Right lobe of liver (tissue), 6 donors: ENCODE measurements at places on chromosomes 3 and 15. TPM values are rescaled to one million over a fixed set of nuclear protein-coding genes. Genes with fewer than 3 reads are reported as not detected.

- DNase-seq, result no peak
These were observed 103.7 kb downstream of the FRMD4B start for GRCh38 chr3:69282181-69282580.

ACOX2 gene
- total RNA-seq, result 269 TPM

DNA sequence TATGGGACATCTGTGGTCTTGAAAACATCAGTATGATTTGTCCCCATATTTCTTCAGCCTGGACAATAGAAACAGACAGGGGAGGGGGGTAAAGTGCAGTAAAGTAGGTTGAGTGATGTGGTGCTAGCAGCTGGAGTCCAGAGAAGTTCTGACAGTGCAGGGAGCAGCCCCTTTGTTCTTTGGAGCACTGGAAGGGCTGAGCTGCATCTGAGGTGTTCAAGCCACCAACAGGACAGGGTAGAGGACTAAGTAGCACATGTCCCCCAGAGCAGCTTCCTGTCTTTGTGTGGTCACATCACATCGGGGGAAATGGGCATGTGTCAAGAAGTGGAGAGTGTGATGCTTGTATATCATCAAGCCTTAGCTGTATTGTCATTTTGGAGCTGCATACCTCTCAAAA lies 12.1 kb downstream of the MRPS22 start:
- no peak for DNase-seq

GRCh38 chr3:170321321-170322034 lies 36.0 kb upstream of the SKIL start:
- DNase-seq, result no peak

CPNE9 gene
- total RNA-seq, result not detected

DNA sequence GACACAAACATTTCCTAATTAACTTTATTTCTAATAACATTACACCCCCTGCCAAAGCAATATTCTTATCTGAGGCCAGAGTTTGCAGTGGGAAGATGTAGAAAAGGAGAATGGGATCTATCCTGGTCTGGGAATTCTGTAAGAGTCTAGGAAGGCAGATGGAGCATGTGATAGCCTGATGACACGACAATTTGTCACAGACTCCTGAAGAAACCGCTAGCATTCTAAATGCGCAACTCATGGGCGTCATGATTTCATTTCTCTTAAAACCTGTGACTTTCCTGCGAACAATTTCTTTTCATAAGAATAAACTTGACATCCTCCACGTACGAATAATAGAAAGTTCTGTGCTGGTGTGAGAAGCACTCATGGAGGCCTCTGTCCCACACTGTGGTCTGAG lies 72.9 kb upstream of the ATP10A start:
- no peak for DNase-seq

RARRES1 gene
- 5.1 TPM for total RNA-seq

- peak; percentile 82 for DNase-seq
These were observed 51.4 kb downstream of the FLNB start for GRCh38 chr3:58059349-58060321.

CHDH gene
- total RNA-seq, result 28.6 TPM

DNA sequence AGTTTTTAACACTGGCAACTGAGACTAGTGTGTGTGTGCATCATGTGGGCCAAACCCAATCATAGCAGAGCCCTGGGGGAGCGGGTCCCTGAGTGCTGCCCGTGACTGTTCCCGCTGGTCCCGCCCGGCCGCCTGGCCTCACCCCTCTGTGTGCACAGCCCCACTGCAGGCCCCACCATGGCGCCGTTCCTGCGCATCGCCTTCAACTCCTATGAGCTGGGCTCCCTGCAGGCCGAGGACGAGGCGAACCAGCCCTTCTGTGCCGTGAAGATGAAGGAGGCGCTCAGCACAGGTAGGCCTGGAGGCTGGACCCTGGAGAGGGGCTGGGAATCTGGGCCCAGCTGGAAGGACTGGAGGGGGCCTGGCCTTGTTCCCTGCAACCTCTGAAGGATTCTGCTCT lies 17.2 kb downstream of the PRKCD start:
- no peak for DNase-seq

- no peak for DNase-seq
These were observed 330.5 kb upstream of the CTDSPL start for GRCh38 chr3:37531066-37531720.

RTP1 gene
- total RNA-seq, result not detected

DNA sequence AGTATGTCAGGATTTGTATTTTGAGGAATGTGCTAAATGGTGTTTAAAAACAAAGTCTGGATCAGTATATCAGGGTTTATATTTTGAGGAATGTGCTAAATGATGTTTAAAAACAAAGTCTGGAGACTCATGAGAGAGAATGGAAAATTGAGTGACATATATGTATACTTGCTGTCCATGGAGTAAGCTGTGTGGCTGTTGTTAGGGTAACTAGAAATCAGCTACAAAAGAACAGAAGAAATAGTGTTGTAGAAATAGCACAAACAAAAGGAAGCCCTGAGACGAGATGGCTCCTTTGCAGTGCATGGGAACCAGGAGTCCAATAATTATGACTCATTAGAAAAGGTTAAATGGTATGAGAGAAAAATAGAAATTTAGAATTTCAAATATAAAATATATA lies 282.7 kb upstream of the MANF start:
- DNase-seq, result no peak

DNA sequence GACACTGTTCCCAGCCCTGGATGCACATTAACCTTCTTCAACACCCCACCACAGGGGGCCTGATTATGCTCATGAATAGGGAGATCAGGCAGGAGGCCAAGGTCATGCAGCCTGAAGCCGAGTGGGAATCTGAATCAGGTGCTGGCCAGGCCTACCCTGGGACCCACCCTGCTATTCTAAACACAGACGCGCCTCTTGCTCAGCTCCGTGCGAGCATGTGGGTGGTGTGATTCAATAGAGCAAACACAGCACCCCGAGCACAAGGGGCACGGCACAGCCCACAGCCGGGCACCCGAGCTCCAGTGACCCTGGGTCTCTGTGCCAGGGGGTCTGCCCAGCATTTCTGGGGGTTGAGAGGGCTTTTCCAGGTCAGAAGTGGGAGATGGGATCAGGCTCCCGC lies 24.6 kb upstream of the GRIP2 start:
- no peak for DNase-seq

DNA sequence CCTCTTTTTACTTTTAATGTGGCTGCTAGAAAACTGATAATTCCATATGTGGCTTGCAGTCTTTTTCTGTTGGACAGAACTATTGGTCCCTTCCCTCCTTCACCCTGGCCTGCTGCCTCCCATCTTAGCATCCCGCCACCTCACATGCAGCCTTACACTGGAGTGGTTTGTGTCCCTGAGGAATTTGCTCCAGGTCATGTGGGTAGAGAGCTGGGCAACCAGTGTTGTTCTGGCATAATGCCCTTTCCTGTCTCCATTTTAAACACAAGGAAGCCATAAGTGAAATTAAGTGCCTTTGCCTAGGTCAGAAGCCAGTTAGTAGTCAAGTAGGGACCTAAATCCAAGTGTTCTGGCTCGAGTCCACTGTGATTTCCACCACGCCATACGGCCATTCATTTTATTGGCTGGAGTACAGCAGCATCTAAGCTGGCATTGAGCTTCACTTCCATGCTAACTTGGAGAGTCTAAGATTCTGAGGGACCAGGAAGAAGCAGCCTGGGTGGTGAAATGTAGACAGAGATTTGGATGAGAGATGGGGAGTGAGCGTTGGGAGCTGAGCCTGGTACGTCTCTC lies 46.0 kb upstream of the PLXNA1 start:
- DNase-seq, result no peak

ZWILCH gene
- total RNA-seq, result 2.0 TPM

- DNase-seq, result no peak
These were observed 3.7 kb downstream of the SEMA3G start for GRCh38 chr3:52441091-52441771.

CEMIP gene
- not detected for total RNA-seq

DNA sequence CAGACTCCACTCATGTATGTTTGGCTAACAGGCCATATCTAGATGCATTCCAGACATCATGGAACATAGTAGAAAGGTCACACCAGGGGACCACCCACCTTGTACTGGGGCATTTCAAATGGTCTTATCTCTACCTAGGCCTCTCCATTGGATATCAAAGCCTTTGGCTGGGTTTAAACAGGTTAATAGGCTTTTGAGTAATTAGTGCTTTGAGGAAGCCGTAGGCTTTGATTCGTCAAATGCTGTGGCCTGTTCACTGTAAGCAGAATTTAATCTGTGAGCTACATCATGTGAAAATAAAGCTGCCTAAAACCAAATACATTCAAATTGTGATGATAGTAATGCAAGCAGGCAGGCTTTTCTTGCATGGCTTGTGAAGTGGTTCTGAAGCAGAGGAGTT lies 129.5 kb downstream of the ST8SIA2 start:
- no peak for DNase-seq

DNA sequence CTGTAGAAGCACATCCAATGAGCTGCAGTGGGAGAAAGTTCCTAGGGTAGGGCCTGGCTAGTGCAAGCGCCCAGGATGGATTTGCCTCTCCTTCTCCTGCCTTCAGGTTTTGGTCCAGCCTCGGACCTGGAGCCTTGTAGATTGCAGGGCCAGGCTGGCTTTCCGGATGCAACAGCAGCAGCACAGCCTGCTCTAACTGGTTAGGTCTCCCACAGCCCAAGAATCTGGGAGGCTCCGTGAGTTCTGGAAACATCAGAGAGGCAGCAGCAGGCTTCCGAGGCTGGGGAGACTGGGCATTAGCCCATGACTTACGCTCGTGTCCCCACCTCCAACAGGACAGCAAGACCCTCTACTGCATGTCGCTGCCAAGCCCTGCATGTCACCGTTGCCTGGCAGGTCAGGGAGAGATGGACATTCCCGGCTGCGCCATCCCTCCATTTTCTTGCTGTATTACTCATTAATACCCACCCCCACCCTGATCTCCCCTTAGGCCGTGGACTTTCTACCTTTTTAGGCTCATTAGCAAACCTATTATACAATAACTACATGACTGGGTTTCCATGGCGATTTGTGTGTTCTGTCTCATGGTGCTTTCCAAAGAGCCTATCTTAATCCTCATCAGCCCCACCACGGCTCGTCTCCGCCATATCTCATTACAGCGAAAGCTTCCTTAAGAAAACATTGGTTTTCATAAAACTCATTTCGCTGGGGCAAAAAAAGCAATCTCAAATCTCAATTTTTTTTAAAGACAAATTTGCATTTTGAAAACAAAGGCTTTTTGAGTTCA lies 40.9 kb upstream of the RGMA start:
- DNase-seq, result no peak

DNA sequence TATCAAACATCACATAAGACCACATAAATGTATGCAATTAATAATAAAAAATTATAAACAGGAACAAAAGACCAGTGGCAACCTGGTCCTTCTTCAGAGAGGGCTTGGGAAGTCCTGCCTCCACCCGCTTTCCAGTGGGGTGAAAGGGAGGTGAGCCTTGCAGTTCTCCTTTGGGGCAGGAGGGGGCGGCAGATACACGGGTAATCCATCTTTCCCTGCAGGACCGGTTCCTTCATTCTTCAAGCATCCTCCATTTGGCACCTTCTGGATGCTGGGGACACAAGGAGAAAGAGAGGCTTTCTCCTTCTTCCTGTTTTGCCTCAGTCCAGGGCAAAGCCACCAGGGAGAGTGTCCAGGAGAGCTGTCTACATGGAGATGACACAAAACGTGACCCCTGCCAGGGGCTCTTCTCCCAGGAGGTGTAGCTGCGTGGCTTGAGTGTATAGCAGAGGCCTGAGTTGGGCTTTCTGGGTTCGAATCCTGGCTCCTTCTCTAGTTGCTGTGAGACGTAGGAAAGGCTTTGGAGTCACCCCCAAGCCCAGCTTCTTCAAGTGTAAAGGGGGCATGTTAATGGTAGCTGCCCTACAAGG lies 23.2 kb downstream of the RPLP1 start:
- peak; percentile 79 for DNase-seq

- no peak for DNase-seq
These were observed 43.8 kb downstream of the WWTR1 start for GRCh38 chr3:149613988-149614387.

DNA sequence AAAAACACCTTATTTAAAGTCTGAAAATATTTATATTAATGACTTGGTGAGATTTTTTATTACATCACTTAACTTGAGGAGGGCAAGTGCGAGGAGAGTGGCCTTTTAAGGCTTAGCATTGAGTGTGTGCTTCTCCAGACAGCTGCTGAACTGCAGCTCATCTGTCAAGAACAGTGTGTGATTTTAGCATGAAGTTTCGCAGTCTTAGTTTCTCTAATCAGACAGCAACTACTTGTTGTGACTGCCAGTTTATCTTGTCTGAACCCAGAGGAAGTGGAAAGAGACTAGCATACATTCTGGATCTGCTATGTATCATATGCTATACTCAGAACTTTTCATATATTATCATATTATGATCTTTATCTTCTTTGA lies 291.7 kb upstream of the ROPN1 start:
- DNase-seq, result no peak

DNA sequence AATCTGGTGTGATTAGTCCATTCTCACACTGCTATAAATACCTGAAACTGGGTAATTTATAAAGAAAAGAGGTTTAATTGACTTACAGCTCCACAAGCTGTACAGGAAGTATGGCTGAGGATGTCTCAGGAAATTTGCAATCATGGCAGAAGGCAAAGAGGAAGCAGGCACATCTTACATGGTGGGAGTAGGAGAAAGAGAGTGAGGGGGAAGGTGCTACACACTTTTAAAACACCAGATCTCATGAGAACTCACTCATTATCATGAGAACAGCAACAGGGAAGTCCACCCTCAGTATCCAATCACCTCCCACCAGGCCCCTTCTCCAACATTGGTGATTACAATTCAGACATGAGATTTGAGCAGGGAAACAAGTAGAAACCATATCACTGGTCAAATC lies 24.0 kb upstream of the ACP3 start:
- DNase-seq, result no peak

DNA sequence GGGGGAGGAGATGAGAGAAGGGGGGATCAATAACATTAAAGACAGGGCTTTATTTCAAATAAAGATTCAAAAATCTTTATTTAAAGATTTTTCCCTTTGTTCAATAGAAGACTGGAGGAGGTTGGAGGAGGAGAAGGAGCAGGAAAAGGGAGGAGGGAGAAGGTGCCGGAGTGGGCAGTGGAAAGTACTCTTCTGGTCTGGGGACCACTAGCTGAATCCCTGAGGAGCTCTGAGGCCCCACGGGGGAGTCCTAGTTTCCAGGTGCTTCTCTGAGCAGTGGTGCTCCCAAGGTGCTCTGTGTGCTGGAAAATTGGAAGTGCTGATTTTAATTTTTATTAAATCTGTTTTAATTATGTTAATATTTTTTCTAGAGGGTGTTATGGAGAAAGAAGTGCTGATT lies 19.4 kb upstream of the SEMA4B start:
- DNase-seq, result peak; percentile 37

IDH3A gene
- total RNA-seq, result 34.8 TPM

DNA sequence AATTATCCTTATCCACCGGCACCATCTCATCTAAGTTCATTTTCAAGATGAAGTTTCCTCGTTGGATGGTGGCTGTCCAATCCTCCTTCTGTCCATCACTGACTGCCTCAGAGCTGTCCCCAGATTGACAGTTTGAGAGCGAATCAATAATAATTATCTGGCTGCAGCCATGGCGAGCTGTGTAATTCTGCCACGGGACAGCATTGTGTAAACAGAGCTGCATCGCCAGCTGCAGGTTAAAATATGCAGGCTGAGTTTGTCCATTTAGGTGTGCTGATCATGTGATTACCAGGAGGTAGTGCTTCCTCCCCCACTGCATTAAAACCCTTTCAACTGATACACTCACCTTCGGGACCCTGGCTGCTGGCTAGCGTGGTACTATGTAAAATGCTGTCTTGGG lies 461.9 kb upstream of the ONECUT1 start:
- DNase-seq, result peak; percentile 60
